Liver (tissue), 10 donors: ENCODE measurements at places on chromosomes 12 and 14. TPM values are rescaled to one million over a fixed set of nuclear protein-coding genes. Genes with fewer than 3 reads are reported as not detected.

HOXC9 gene
- total RNA-seq: not detected

HOXC6 gene
- total RNA-seq: 0.33 TPM

GPD1 gene
- 323 TPM for total RNA-seq

GRCh38 chr14:24565766-24566165 is 10.3 kb downstream of the CTSG start:
- no peaks in the 10 kb centered on the region for H3K4me1 ChIP-seq
- DNase-seq: no peak
- no peaks in the 10 kb centered on the region for H3K36me3 ChIP-seq
- no peak overlapping the region for H3K4me3 ChIP-seq

DNA sequence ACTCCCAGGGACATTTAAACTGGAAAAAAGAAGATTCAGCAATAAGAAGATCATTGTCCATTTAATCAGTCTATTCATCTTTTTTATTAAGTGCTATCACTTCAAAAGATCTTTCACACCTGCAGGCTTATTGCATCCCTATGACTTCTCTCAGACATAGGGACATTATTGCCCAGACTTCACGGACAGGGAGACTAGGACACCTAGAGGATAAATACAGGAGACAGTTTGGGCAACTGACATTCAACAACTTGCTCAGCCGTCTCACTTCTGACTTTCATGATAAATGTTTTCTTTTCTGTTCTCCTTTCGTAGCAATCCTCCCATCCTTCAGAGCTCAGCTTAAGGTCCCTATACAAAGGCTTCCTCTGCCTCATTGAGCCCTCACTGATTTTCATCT is 84.3 kb downstream of the TMEM30B start:
- no peaks in the 10 kb centered on the region for H3K27me3 ChIP-seq
- no peak for DNase-seq
- no peaks in the 10 kb centered on the region for H3K36me3 ChIP-seq
- no peak overlapping the region for H3K4me3 ChIP-seq
- H3K27ac ChIP-seq: no peak overlapping the region

DNA sequence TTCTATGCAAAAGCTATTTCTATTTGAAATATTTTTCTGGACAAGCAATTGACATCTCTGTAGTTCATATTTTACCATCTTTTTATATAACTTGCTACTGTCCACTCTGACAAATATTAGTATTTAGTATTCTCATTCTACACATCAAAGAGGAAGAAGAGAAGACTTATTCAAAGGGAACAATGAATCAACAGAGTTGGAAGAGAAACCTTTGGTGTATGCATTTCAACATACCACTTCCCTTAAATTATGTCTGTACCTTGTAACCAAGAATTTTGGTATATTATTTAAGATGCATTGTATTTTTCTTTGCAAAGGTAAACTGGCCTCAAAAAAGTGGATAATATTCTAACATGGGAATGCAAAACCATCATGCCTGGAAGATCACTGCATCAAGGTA is 72.1 kb upstream of the DUSP6 start:
- H3K36me3 ChIP-seq: no peaks in the 10 kb centered on the region
- DNase-seq: no peak
- no peaks in the 10 kb centered on the region for H3K27me3 ChIP-seq
- no peak overlapping the region for H3K27ac ChIP-seq
- no peaks in the 10 kb centered on the region for H3K4me1 ChIP-seq

DNA sequence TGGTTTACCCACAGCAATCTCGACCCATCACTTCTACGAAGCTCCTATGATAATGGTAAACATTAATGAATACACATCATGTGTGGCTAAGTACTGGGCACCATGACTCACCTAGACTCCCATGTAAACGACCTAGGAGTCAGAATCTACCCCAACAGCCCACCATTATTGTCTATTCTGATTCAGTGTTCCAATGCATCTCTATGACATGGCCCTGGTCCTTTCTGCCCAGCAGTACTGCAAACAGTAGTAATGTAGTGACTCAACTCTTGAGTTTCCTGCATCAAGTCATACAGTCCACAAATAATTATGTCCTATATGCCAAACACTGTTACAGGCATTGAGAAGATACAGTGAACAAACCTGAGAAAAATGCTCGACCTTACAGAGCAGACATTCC is 14.6 kb downstream of the GTF2A1 start:
- H3K27me3 ChIP-seq: no peaks in the 10 kb centered on the region
- peaks cover 4% of the 10 kb centered on the region for H3K36me3 ChIP-seq
- DNase-seq: no peak
- H3K4me3 ChIP-seq: no peak overlapping the region

DNA sequence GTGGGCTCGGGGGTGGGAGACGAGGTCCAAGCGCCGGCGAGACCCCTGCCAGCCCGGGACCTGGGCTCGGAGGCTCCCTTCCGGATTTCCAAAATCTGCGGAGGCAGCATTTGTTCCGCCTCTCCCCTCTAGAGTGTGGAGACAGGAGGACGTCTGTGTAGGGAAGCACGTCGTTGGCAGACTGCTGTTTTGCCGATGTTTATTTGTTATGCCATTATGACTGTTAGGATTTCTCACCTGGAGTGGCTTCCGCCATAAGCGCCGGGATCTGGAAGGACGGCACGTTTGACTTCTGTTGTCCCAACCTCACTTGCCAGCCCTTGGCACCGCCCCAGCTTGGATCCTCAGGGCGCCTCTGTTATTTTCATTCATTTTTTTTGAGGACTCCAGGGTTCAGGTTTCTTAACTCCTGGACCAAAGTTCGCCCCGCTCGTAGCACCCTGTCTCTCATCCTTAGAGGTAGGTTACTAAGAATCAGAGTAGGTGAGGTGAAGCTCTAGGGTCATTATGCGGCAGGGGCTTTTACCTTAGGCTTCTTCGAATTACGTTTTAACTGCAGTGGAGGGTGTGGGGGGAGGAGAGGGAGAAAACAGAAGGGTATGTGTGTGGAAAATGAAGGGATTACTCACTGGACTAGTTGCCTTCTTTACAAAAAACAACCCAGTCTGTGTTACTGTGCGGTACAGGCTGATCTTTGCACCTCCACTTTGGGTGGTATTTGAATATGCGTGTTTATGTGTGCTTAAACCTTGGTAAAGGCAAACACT is 547 bp upstream of the PYGL start:
- peaks cover 20% of the 10 kb centered on the region for H3K4me1 ChIP-seq

DNA sequence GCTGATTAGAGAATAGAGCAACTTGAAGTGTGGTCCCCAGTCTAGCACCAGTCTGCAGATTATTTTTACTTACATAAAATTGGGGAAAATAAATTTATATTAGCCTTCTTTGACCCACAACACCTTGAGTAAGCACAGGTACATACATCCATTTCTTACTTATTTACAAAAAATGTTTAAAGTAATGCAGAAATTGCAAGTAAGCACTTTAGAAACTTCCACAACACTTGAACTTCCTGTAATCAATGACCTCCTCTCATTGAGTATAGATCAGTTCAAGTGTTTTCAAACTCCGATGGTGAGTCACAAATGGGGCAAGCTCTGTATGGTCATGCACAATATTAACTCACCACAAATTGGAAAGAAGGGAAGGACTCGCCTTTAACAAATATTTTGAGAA is 83.3 kb downstream of the KIF21A start:
- DNase-seq: no peak
- no peaks in the 10 kb centered on the region for H3K4me1 ChIP-seq
- H3K36me3 ChIP-seq: peaks cover 11% of the 10 kb centered on the region
- no peak overlapping the region for H3K27ac ChIP-seq
